ENCODE measurements at places on chromosomes 4 and X.

- DNase-seq = no peak
These were observed 470.2 kb downstream of the IQCM start for GRCh38 chr4:149345424-149345823.

GRCh38 chrX:8341814-8342590 lies 122.6 kb upstream of the VCX3B start:
- no peak for DNase-seq

GRCh38 chr4:44446191-44446590 lies 2.4 kb downstream of the KCTD8 start:
- DNase-seq = no peak

DNA sequence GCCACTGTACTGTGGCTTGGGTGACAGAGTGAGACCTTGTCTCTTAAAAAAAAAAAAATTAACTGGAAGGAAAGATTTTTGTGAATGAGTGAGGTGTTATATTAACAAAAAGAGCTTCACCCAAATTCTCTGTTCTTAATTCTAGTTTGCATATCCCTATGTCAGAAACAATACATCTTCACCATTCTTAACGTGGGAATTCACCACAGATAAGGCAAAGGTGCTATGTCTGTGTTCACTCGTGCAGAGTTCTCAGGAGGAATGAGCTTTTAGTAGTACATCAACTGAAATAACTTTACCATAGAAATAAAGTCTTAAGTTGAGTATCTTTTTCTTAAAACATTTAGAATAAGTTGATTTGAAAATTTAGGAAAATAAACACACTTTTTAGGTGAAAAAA lies 135.1 kb downstream of the RAPGEF2 start:
- DNase-seq = no peak

- DNase-seq = peak; percentile 29
These were observed 11.4 kb upstream of the MCUB start for GRCh38 chr4:109548655-109549054.

DNA sequence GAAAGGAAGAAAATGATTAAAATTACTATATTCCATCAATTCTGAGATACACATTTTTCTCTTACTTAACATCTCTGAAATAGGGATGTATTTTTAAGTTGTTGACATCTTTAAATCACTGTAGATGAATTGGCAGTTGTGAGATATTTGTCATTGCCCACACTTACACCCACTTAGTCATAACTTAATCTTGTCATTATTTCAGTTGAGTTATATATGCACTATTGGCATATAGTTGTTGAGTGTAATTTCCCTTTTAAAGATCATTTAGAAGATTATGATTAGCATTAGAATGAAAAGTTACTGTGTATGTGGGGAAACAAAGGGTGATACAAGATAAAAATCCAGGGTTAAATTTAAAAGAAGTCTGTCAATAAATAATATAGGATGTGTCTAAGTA lies 2.2 kb downstream of the AIMP1 start:
- DNase-seq = no peak

DNA sequence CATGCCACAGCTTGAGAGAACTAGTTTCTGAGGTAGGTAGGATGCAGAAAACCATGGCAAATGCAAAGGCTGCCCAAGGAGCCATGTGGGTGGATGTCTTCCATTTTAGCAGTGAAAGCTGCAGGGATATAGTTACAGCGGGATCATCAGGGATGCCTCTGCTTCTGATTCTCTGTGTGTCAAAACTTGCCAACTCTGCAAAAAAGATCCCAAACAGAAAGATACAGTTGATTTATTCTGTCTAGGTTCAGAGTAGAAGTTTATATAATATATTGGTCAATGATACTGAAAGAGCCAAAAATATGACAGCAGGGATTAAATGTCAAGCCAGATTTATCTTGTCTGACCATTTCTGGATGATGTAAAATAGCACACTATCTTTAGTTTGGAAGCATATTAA lies 42.4 kb upstream of the SFRP2 start:
- no peak for DNase-seq

- no peak for DNase-seq
These were observed 14.4 kb downstream of the CCDC110 start for GRCh38 chr4:185457136-185457535.

DNA sequence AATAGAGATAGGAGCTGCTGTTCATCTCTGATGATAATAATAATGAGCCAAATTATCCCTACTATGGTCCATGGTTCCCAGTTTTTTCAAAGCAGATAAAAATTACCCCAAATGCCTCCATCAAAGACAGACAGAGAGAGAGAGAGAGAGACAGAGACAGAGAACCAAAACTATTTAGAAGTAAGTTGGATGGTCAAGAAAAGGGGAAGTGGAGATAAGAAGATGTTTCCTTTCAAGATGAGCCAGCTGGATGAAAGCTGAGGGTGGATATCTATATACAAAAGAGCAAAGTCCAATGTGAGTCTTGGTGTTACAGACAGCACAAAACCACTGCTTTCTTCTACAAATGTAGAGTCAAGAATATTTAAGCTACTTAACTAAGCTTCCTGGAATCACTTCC lies 173.9 kb downstream of the GRIA3 start:
- no peak for DNase-seq

DNA sequence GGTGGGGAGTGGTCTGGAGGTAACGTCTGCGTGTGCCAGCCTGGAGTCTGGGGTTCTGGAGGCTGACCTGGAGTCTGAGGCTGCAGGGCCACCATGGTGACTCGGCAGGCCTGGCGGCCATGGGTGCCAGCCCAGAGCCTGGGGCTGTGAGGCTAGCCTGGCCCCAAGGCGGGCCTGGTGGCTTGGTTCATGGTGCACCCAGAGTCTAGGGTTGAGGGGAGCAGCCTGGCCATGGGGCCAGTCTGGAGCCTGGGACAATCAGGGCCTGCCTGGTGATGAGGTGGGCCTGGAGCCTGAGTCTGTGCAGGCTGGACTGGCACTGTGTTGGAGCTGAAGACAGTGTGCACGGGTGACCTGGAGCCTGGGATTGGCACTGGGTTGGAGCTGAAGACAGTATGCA lies 64.9 kb downstream of the CXorf49B start:
- DNase-seq = no peak

GRCh38 chr4:17534705-17535104 lies 19.7 kb downstream of the CLRN2 start:
- DNase-seq = no peak

GRCh38 chrX:150100261-150100660 lies 162.0 kb upstream of the EOLA2 start:
- no peak for DNase-seq

GRCh38 chrX:75746891-75747639 lies 38.0 kb downstream of the MAGEE2 start:
- peak; percentile 44 for DNase-seq

GRCh38 chr4:182189103-182189878 lies 53.9 kb upstream of the TENM3 start:
- DNase-seq = no peak

GRCh38 chrX:101677028-101677427 lies 17.4 kb upstream of the ARMCX2 start:
- no peak for DNase-seq

- no peak for DNase-seq
These were observed 844.2 kb downstream of the RAPGEF2 start for GRCh38 chr4:159946983-159947615.

DNA sequence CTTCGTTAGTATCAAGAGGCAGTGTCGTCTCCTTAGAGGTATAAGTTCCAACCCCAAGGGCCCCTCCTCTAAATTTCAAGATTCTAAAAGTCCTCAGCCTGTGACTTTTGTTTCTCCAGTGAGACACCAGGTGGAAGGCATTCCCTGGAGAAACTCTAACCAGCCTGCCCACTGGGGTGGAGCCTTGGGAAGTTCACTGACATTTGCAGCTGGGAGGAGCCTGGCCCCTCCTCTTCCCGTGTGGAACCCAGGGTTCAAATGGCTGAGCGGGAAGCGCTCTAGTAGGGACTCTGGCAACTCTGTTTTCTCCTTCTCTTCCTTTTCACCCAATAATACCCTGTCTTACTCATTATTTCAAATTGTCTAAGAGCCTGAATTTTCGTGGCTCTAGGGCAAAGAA lies 325.0 kb downstream of the TLL1 start:
- DNase-seq = no peak

DNA sequence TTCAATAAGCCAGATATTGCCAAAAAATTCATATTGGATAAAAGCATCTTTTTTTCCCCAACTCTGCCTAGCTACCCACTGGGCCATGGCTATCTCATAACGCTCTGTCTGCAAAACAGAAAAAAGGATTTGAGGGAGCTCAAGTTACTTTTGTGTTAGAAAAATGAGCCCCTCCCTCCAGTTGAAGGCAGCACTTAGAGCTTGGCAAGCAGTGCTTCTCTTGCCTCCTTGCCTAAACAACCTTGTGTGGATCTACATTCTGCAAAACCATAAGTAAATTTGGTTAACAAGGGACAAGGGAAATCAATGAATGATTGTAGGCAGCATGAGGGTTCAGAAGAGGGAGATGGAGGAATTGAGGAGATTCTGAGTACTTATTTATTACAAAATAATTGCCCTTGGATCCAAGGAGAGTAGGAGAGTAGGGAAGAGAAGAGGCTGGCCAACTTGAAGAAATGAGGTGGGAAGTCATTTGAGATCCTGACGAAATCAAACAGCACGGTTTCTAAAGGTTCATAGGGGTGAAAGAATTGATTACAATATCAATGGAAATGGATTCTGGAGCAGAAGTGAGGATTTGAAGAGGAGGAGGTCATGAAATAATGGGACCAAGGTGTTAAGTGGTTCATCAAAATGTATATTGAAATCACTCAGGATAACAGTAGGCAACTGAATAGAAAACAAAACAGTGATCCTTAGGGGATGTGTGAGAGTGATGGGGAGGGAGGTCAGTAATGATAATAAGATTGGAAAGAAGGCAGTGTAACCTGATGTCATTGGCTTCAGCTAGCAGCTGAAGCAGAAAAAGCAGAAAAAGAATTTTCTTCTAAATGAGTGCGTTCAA lies 434.8 kb upstream of the IGFBP7 start:
- DNase-seq = no peak

All from activated naive CD4-positive, alpha-beta T cell treated with anti-CD3 and anti-CD28 coated beads, Interleukin-2, amount 10 ng/mL, durations not matched to agents 7 days and 5 days (primary cell).